Activated effector memory CD4-positive, alpha-beta T cell treated with Interleukin-2 at 50 U/mL for 16 hours (primary cell): ENCODE measurements at places on chromosomes 5 and 9.

DNA sequence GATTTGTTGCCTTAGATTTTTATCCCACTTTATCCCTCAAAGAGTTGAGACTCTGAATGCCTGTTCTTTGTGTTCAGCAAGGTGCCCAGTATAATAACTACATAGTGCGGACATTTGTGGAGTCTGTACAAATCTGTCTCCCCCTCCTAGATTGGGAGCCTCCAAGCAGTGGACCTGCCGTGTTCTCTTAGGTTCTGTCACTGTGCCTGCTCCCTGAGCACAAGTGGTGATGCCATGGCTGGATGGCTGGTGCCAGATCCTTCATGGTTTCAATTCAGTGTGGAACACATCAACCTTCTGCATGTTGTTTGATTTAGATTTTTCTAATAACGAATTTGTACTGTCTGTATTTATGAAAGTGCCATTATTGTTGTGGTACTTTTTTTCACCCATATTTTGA is 292.9 kb downstream of the CD180 start:
- no peak for DNase-seq

DNA sequence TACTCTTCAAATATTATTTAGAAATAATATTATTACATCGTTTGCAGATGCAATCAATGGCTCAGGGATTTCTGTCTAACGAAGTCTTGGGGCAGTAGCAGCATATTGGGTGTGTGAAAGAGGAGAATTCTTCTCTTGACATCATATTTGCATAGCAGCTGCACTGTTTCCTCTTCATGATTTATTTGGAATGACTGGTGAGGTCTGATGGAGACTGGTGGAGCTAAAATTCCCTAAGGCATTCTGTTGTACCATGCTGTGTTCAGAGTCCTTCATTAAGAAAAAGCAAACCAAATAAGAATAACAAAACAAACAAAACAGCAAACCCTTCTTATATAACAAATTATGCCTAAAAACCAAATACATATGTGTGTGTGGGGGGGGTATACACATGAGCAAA is 177.6 kb downstream of the DIRAS2 start:
- DNase-seq, result no peak

DNA sequence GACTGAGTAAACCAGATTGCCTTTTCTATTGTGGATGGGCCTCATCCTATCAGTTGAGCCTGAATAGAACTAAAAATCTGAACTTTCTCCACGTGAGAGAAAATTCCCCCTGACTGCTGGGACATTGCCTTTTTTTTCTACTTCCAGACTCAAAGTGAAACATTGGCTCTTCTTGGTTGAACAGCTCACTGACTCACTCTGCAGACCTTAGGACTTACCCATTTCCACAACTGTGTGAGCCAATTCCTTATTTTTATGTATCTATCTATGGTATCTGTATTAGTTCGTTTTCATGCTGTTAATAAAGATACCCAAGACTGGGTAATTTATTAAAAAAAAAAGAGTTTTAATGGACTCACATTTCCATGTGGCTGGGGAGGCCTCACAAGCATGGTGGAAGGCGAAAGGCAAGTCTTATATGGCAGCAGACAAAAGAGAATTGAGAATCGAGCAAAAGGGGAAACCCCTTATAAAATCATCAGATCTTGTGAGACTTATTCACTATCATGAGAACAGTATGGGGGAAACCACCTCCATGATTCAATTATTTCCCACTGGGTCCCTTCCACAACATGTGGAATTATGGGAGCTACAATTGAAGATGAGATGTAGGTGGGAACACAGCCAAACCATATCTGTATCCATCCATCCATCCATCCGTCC is 306.7 kb upstream of the SLC24A2 start:
- DNase-seq, result no peak

DNA sequence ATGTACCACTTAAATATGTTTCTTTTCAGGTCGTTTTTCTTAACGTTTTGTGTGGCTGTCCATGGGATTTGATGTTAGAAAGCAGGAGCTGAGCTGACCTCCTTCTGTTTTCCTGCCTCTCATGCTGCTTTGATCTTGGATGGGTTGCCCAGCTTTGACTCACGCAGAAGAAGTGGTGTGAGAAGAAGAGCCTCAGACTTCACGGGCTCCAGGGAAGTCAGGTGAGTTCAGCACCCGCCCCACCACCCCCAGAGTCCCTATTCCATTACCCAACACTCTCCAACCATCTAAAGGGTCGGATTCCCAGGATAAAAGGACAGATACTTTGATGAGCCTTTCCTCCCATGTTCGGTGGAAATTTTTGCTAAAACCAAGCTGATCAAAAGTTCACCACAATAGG is 373.4 kb downstream of the IRX2 start:
- no peak for DNase-seq

GRCh38 chr5:14718778-14719177 is 54.3 kb downstream of the OTULIN start:
- no peak for DNase-seq

DNA sequence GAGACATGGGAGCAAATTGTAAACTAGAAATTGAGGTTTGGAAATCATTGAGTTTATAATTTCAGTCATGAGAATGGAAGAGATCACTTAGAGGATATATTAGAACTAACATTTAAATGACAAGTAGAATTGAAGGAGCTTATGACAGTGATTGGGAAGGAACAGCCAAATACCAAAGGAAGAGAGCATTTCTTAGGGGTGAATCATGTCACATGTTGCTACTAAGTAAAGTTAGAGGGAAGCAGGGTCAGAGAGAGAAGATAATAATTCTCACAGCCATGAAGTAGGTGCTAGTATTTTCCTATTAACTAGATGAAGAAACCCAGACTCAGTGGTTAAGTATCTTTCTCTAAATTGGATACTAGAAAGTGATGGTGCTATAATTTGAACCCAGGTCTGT is 59.3 kb downstream of the COMMD10 start:
- no peak for DNase-seq

DNA sequence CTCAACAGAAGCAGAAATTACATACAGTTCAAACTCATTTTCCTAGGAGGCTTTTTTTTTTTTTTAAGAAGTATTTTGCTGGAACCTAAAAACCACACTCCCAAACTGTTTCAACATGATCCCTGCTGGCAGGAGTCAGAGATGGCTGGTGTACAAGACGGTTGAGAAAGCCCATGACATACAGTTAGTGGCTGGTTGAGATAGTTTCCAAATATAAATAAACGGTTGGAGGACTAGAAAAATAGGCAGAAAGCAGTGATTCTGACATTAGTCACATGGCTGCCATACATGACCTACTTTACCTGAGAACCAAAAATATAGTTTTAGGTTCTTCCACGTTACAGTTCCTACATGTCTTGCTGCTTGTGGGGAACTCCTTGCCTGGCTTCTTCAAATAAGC is 31.7 kb upstream of the BASP1 start:
- DNase-seq, result no peak

GRCh38 chr5:65475895-65476294 is 5.8 kb downstream of the ADAMTS6 start:
- DNase-seq, result no peak

DNA sequence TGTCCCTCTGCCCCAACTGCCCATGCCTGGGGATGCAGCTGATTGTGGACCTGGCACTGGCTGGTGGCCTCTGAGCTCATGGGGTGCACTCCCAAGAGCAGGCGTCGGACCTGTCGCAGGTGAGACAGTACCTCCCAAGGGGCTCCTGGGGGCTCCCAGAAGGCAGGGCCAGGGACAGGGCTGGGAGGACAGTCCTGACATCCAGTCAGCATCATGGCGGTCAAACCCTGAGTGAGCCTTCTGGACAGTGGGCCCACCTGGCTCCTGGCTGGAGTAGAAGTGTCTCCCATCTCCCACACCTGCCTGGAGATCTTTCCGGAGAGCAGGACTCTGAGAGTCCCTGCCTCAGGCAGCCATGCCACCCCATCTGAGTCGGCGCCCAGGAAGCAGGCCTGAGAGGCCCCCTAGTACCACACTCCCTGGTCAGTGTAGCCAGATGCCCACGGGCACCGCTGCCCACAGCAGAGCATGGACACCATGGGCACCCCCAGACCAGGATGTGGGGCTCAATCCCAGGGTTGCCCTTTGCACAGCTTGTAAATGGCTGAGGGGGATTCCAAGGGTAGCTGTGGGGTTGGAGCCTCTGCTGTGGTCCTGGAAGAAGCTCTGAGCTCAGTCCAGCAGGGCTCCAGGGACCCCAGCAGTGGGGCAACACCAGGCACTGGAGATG is 6.6 kb downstream of the LCN9 start:
- no peak for DNase-seq

GRCh38 chr5:172347496-172348052 is 64.0 kb upstream of the UBTD2 start:
- no peak for DNase-seq

GRCh38 chr9:128633601-128634000 is 23.0 kb downstream of the DYNC2I2 start:
- DNase-seq, result no peak

GRCh38 chr5:151101151-151101550 is 20.3 kb upstream of the TNIP1 start:
- DNase-seq, result no peak

- no peak for DNase-seq
Measured at GRCh38 chr5:101675510-101676219, 620.4 kb downstream of the SLCO4C1 start.

- no peak for DNase-seq
Measured at GRCh38 chr9:96317335-96317980, 15.5 kb upstream of the HSD17B3 start.

DNA sequence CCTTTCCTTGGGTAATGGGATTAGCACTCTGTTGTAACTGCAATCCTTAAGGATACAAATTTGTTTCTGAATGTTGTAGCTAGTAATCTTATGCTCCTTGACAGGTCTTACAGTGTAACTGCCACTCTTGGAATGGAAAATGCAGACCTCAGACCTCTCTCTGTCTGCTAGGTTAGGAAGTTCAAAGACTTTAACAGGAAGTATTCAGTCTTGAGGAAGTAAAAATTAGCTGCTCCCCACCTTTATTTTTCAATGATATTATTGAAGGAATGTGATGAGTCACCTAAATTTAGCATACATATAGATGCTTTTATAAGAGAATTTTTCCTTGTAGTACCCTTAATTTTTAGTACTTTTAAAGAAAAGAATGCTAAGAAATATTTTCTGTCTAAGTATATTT is 71.5 kb downstream of the PAM start:
- no peak for DNase-seq

GRCh38 chr5:134063188-134063820 is 51.2 kb upstream of the TCF7 start:
- DNase-seq, result no peak

GRCh38 chr5:178866946-178867345 is 7.2 kb downstream of the ZNF354B start:
- no peak for DNase-seq

GRCh38 chr9:83182071-83182470 is 119.1 kb upstream of the RASEF start:
- no peak for DNase-seq

GRCh38 chr5:166551384-166551783 is 1740.1 kb upstream of the WWC1 start:
- no peak for DNase-seq

GRCh38 chr5:150302301-150303069 is at the start of gene ARSI:
Gene ARSI (minus strand): TSS chr5:150302905. CDS start chr5:150302373, 532 bp downstream.
- DNase-seq, result no peak

DNA sequence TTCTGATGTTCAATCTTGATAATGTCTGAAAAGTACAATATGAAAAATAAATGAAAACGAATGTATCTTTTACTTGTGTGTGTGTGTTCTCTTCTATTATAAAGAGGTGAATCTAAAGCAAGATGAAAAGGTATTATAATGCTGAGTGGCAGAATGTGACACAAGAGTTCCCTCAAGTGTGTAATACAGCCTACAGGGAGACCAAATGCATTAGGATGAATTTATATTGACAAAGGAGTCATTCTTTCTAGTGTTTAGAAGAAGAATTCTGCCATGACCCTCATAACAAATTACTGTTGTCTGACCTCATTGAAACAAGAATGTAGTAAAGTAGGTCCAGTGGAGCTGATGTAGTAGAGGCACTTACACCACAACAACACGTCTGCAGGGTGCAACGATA is 1119.0 kb upstream of the CDH10 start:
- DNase-seq, result no peak

- DNase-seq, result no peak
Measured at GRCh38 chr9:124593200-124593599, 86.0 kb upstream of the NR5A1 start.

GRCh38 chr5:132104556-132104955 is 31.0 kb downstream of the CSF2 start:
- DNase-seq, result no peak

- DNase-seq, result no peak
Measured at GRCh38 chr5:134328619-134329018, 38.4 kb downstream of the CDKL3 start.

GRCh38 chr5:159907689-159908590 is 8.3 kb upstream of the ADRA1B start:
- no peak for DNase-seq

DNA sequence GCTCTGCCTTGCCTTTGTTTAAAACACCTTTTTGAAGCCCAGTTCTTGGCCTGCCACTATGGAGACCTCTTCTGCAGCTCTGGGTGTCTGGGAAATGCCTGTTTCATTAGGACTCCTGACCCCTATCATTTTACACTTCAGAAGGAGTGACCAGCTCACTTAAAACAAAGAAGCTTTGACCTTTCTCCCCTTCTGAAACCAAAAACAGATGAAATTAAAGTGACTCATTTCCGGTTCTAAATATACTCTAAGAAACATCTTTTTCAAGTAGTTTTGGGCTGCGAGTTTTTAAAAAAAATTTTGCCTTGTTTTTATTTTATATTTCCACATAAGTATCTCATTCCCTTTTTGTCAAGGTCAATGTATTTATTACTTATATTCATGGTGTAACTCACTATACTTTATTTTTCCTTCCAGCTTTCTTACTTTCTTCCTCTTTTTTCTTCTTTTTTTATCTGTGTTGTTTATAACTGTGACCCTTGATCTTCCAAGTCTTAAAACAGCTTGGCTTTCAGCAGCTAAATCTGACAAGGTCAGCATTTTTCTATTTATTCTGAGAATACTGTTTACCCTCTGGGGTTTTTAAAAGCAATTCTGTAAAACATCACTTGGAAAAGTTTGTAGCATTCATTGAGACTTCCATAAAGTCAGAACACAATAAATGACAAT is 672.9 kb downstream of the NR2F1-AS1 start:
- DNase-seq, result no peak

DNA sequence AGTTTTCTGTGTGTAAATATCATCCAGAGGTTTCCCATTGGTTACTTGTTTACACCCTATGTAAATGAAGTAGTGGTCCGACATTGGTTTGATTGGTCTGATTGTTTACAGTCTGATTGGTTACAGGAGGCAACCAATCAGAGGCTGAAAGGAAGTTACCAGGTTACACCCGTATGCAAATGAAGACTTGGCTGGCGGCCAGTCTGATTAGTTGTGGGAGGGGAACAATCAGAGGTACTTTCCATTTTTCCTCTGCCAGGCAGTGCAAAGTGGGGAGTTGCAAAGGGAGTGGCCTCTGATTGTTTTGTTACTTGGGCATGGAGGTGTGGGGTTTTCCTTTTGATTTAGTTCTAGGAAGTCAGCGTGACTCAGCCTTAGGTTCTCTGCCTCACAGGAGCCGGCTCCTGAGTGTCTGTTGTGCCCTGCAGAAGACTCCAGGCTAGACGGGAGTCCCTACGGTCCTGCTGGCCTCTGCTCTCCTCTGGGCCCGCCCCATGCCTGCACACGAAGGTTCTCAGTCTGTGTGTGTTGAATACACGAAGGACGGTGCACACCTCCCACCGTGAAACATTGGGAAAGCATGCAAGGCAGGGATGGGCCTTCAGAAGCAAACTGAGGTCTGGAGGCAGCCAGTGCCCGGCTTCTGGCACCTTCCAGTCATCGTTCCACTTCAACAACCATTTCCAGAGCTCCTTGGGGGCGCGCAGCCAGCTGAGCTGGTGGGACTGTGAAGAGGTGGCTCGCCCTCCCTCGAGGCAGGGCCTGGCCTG is 42.9 kb downstream of the OLFM1 start:
- DNase-seq, result no peak
